ENCODE measurements at places on chromosomes 3 and 15. TPM values are rescaled to one million over a fixed set of nuclear protein-coding genes. Genes with fewer than 3 reads are reported as not detected.
A peak's percentile ranks its signal among the peaks of the same experiment; 100 is the strongest.

Gene DUOXA2
- total RNA-seq = not detected

Gene DGKG
- 5.7 TPM for total RNA-seq

Gene TMC3
- total RNA-seq = not detected

Gene IL17RD
- total RNA-seq = 2.4 TPM

Gene SLC9C1
- not detected for total RNA-seq

Gene SEMA3F
- 44.7 TPM for total RNA-seq

Gene NLGN1
- total RNA-seq = 3.9 TPM

Gene GPR15
- 1.4 TPM for total RNA-seq

Gene SCAMP2
- total RNA-seq = 122 TPM

Gene OXSM
- total RNA-seq = 7.8 TPM

Gene FSTL1
- 233 TPM for total RNA-seq

DNA sequence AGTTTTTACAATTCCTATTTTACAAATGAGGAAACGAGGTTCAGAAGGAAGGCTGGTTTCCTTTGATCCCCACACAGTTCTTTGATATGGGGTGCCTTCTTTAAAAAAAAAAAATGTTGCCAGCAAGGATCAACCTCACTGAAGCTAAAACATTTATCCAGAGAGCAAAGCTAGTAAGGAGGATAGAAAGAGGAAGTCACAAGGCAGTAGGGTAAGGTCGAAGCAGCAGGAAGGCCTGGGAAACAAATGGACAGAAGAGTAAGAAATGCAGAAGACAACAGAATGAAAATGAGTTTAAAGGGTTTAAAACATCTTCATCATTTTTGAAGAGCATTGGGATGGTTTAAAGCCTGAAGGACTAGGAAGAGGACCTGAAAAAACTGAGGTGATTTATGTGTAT is 30.6 kb upstream of the CP start:
- no peaks in the 10 kb centered on the region for H3K36me3 ChIP-seq
- H3K4me3 ChIP-seq = no peak overlapping the region
- H3K27me3 ChIP-seq = no peaks in the 10 kb centered on the region
- no peak for DNase-seq
- H3K4me1 ChIP-seq = peaks cover 14% of the 10 kb centered on the region

GRCh38 chr3:190003681-190004123 is 117.0 kb downstream of the P3H2 start:
- no peak overlapping the region for H3K27ac ChIP-seq
- no peak overlapping the region for H3K4me3 ChIP-seq
- no peak for DNase-seq
- H3K4me1 ChIP-seq = no peaks in the 10 kb centered on the region
- no peaks in the 10 kb centered on the region for H3K36me3 ChIP-seq

DNA sequence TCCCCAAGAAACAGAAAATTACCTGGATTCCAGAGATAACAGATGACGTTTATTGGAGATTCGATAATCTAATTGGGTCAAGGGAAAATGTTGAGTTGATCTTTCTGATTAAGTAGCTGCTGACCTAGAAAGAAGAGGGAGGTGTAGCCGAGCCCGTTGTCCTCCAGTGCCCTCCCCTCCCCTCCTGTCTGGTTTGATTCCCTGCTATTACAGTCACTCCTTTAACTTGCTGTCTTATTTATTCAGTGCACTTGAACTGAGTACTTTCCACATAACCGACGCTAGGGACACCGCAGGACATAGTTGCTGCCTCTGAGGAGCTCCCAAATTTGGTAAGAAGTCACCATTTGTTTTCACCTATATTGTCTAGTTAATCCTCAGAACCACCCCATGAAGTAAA is 103.7 kb downstream of the AQP9 start:
- H3K27me3 ChIP-seq = no peaks in the 10 kb centered on the region
- no peak overlapping the region for H3K27ac ChIP-seq
- no peaks in the 10 kb centered on the region for H3K36me3 ChIP-seq
- no peak for DNase-seq
- H3K4me3 ChIP-seq = no peak overlapping the region

GRCh38 chr3:99774467-99774866 is 43.2 kb upstream of the CMSS1 start:
- H3K27ac ChIP-seq = no peak overlapping the region
- no peaks in the 10 kb centered on the region for H3K36me3 ChIP-seq
- no peaks in the 10 kb centered on the region for H3K27me3 ChIP-seq
- no peak overlapping the region for H3K4me3 ChIP-seq
- no peaks in the 10 kb centered on the region for H3K4me1 ChIP-seq
- DNase-seq = no peak

GRCh38 chr3:172465281-172465680 is 17.0 kb upstream of the GHSR start:
- H3K27me3 ChIP-seq = no peaks in the 10 kb centered on the region
- no peak for DNase-seq
- H3K36me3 ChIP-seq = no peaks in the 10 kb centered on the region
- no peaks in the 10 kb centered on the region for H3K4me1 ChIP-seq
- H3K4me3 ChIP-seq = no peak overlapping the region

DNA sequence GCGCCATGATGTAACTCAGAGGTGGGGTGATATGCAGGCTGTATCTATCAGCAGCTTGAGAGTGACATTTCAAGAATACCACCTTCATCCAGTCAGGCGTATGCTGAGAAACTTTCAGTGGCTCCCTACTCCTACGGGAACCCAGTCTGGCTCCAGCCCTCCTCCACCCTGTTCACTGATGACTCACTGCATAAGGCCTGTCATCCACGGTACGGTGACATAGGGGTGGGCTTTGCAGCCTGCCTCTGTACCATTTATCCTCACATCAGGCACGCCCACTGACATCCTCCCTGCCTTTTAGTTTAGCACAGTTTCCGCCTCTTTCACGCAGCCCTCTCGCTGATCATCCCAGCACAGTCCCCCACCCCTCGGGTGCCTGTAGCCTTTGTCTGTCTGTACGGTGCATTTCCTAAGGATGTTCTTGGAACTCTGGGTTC is 11.7 kb downstream of the PXYLP1 start:
- no peak for DNase-seq
- H3K4me1 ChIP-seq = no peaks in the 10 kb centered on the region
- no peak overlapping the region for H3K4me3 ChIP-seq
- H3K27me3 ChIP-seq = no peaks in the 10 kb centered on the region

GRCh38 chr3:184651904-184652303 is 60.0 kb downstream of the MAGEF1 start:
- H3K4me3 ChIP-seq = no peak overlapping the region
- no peaks in the 10 kb centered on the region for H3K27me3 ChIP-seq
- H3K36me3 ChIP-seq = no peaks in the 10 kb centered on the region
- no peak overlapping the region for H3K27ac ChIP-seq

GRCh38 chr15:58269455-58270414 is 131.6 kb downstream of the AQP9 start:
- no peak overlapping the region for H3K27ac ChIP-seq
- H3K4me3 ChIP-seq = no peak overlapping the region
- no peaks in the 10 kb centered on the region for H3K27me3 ChIP-seq
- peaks cover 7% of the 10 kb centered on the region for H3K4me1 ChIP-seq

- no peaks in the 10 kb centered on the region for H3K4me1 ChIP-seq
- H3K27ac ChIP-seq = no peak overlapping the region
- DNase-seq = no peak
- H3K4me3 ChIP-seq = no peak overlapping the region
- H3K27me3 ChIP-seq = no peaks in the 10 kb centered on the region
These were observed 19.8 kb downstream of the MORC1 start for GRCh38 chr3:109098079-109098644.

- H3K4me1 ChIP-seq = no peaks in the 10 kb centered on the region
- H3K36me3 ChIP-seq = no peaks in the 10 kb centered on the region
- no peak overlapping the region for H3K4me3 ChIP-seq
- H3K27ac ChIP-seq = no peak overlapping the region
- no peaks in the 10 kb centered on the region for H3K27me3 ChIP-seq
These were observed 145.3 kb upstream of the NPHP3 start for GRCh38 chr3:132867526-132867925.

DNA sequence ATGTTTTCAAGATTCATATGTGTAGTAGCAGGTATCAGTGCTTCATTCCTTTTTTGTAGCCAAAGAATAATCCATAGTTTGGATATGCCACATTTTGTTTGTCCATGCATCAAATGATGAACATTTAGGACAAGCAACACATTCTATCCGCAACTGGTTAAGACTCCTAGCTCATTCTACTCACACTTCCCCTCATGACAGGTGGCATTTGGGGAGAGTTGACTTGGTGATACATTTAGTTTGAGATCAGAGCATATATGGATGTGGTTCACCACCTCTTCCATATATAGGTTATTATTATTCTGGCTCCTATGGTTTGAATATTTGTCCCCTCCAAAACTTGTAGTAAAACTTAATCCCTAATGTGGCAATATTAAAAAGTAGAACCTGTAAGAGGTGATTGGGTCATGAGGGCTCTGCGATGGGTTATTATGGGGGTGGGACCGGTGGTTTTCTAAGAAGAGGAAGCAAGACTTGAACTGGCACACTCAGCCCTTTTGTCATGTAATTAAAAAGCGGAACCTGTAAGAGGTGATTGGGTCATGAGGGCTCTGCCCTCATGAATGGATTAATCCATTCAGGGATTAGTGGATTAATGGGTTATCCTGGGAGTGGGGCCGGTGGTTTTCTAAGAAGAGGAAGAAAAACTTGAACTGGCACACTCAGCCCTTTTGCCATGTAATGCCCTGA is 75.3 kb upstream of the HRH1 start:
- no peaks in the 10 kb centered on the region for H3K4me1 ChIP-seq
- no peak overlapping the region for H3K27ac ChIP-seq
- no peak overlapping the region for H3K4me3 ChIP-seq
- H3K36me3 ChIP-seq = no peaks in the 10 kb centered on the region
- no peaks in the 10 kb centered on the region for H3K27me3 ChIP-seq
- DNase-seq = no peak

DNA sequence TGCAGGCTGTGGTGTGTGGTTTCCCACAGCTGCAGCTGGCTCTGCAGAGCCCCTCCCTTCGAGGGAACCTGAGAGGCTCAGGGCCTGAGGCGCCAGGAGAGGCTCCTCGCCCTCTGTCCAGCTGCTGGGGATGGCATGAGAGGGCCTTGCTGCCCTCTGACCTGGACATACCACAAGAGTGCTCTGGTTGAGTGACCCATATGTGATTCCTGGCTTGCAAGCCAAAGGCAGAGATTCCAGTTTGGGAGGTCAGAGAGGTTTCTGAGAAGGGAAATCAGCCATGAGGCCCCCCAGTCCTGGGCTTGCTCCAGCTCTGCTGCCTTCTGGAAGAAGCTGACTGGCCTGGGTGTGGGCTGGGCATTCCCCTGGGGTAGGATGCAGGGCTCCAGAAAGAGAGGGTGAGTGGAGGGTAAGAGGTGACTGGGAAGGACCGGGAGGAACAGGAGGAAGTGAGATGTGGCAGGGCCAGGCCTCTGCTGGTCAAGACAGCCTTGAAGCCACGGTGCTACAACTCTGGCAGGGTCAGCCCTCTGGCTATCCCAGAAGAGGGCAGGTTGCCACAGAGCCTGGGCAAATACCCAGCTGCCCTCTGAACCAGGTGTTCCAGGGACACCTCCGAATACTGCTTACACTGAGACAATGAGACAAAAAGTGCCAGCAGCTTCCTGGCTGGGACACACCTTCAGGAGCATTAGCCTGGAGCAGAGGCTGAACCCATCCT is 16.0 kb upstream of the SRP14 start:
- no peak for DNase-seq
- H3K36me3 ChIP-seq = peaks cover 9% of the 10 kb centered on the region
- no peak overlapping the region for H3K27ac ChIP-seq
- no peak overlapping the region for H3K4me3 ChIP-seq
- H3K27me3 ChIP-seq = no peaks in the 10 kb centered on the region
- peaks cover 28% of the 10 kb centered on the region for H3K4me1 ChIP-seq

DNA sequence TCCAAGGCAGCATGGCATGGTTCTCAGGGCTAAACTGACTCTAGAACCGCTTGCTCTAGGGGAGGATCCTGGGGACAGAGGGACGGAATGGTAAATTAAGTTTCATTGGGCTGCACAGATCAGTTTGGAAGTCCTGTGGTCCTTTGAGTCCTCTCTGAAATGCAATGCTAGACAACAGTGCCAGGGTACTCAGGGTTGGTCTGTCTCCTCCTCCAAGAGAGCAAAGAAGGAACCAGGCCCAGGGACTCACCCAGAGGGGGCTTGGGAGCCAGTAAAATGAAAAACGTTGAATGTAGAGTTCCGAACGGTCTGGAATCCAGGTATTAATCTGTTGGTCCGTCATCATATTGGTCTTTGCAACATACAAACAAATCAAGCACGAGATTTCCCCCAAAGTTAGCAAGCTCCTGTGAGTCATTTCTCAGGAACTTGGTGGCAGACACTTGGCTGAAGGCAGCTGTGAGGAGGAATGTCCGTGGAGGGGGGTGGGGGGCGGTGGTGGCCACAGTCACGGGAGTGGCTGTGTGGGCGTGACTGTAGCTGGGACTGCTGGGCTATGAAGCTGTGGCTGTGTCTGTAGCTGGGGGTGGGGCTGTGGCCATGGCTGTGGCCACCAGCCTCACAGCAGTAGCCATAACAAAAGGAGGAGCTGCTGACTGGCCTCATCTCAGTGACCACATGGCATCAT is 361.0 kb downstream of the SHQ1 start:
- peak overlapping the region; percentile 68 for H3K27ac ChIP-seq
- no peaks in the 10 kb centered on the region for H3K36me3 ChIP-seq
- H3K4me3 ChIP-seq = no peak overlapping the region
- DNase-seq = peak; percentile 84
- no peaks in the 10 kb centered on the region for H3K27me3 ChIP-seq

- H3K4me3 ChIP-seq = no peak overlapping the region
- no peaks in the 10 kb centered on the region for H3K36me3 ChIP-seq
- H3K27me3 ChIP-seq = no peaks in the 10 kb centered on the region
- H3K4me1 ChIP-seq = peaks cover 9% of the 10 kb centered on the region
- no peak overlapping the region for H3K27ac ChIP-seq
- no peak for DNase-seq
These were observed 272.2 kb upstream of the CFAP20DC start for GRCh38 chr3:59321881-59322540.

DNA sequence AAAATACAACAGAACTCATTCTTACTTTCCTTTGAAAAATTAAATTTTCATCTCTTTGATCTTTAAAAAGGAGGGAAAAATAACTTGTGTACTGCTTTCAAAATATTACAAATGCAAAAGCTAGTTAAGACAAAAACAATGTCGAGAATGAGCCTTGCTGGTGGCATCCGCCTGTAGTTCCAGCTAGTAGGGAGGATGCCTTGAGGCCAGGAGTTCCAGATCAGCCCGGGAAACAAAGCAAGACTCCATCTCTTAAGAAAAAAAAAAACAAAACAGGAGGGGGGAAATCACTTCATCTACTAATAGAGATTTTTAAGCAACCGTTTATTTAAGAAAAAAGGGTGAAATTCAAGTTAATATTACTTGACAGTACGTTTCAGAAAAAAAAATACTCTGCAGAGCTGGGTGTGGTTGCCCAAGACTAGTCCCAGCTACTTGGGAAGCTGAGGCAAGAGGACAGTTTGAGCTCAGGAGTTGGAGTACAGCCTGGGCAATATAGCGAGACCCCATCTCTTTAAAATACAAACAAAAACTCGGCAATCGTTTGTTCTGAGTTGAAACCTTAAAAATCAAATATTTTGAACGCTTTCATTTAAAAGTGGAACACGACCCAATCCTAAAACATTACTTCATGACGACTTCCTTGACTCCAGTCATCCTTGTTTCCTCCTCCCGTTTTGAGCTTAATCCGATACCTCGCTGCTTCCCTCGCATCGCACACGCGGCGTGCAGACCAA is 1.2 kb downstream of the KPNA1 start:
- peak overlapping the region; percentile 96 for H3K27ac ChIP-seq
- H3K4me3 ChIP-seq = peak overlapping the region; percentile 89
- peaks cover 34% of the 10 kb centered on the region for H3K4me1 ChIP-seq
- no peak for DNase-seq
- H3K27me3 ChIP-seq = no peaks in the 10 kb centered on the region
- no peaks in the 10 kb centered on the region for H3K36me3 ChIP-seq
